ENCODE measurements at places on chromosomes 6 and 20.

DNA sequence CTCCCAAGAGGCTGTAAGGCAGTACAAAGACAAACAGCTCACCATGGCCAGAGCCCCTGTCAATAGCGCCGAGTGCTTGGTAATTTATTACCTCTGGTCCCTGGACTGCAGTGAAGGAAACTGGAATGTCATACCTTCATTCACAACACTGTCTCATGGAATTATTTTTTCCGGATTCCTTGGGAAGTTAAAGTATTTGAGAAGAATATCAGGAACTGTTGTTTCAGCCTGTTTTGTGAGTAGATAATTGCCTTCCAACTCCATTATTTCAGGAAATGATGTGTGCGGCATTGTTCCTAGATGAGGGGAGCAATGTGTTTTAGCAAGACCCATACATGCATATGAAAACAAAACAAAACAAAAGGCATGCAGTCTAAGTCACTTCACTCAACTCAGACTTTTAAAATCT lies 64.0 kb downstream of the BLOC1S5 start:
- DNase-seq = no peak

DNA sequence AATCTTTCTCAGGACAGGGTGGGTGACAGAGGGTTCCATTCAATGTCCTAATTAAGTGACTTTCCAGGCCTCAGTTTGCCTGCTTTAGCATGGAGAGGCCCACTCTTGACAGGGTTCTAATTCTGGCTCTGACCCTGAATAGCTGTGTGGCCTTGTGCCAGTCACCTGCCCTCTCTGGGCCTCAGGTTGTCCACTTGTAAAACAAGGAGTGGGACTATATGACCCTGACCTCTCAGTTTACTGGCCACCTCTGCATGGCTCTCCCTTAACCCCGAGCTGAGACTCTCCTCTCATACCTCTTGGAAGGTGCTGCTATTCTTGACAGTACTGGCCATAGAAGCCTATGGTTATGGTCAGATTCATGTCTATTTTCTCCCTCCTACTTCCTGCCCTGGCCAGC lies 44.1 kb upstream of the MLN start:
- DNase-seq = no peak

DNA sequence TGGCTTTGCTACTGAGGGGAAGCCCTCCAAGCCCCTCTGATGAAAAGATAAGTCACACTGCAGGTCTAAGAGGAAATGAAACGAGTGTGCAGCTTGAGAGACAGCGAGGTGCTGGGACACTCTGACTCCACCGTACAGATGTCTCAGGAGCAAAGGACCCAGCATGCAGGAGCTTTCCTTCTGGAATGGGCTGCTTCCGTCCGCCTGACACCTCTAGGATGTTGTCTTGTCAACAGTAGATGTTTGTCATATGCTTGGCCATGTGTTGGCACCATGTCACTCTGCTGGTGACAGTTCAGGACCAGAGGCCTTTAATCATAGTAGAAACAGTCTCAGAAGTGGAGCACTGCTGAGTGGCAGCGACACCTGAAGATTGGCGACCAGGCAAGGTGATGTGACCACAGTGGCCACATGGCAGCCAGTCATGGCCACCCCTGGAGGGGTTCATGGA lies 46.7 kb downstream of the SLC24A3 start:
- no peak for DNase-seq

DNA sequence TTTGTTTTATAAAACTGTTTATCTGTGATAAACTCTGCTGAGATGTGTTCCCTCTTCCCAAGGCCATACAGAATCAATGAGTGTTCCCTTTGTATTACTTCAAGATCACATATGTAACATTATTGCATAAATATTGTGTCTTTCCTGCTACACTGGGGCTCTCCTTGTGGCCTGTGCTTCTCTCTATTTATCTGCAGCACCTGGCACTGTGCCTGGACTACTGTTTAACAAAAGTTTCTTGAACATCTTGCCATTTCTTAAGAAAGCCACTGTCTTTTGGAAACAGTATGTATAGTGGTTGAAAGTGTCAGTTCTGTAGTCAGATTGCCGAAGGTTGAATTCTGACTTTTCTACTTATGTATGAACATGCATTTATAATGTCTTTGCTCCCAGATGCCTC lies 169.0 kb upstream of the SCGN start:
- no peak for DNase-seq

DNA sequence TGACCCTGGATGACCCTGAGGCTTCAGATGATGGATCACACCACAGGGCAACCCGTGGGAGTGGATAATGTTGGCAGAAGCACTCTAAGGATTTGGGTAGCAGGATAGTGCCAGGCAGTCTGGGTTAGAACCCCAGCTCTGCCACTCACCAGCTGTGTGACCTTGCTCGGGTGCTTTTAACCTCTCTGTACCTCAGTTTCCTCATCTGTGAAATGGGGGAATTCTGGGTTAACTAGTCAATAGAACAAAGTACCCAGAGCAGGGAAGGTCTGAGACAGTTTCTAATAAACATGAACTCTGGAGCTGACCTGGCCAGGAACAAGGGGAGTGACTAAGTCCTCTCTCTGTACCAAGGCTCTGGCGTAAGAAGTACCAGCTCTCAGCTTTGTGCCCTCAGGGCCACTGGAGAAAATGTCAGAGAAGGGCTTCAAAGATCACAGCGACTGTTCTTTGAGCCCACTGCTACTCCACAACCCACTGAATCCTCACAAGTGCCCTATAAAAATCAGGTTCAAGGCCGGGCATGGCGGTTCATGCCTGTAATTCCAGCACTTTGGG lies 14.7 kb upstream of the NOL4L start:
- no peak for DNase-seq

GRCh38 chr20:46119028-46119546 lies 973 bp downstream of the CD40 start:
- no peak for DNase-seq

DNA sequence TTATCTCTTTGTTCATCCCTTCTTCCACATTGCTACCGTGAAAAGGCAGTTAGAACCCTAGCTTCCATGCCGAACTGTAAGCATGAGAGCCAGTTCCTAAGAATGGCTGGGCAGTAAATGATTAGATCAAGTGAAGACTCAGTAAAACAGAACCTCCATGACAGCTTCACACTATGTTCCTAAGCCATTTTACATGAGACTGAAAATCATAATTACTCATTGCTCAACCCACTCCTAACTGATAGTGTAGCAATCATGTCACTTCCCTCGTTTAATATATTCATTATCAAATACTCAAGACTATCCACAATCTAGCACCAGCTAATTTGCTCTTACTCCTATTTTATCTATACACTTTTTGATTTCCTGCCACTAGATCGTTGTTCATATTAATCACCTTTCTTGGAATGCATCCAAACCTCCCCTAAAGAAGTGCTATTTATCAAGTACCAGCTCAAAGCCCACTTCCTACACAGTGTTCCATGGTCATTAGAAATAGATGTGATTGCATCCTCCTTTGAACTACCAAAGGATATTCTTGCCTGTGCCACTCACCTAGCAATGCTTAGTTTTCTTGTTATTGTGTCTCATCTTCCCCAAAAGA lies 6.0 kb downstream of the TMEM30A start:
- DNase-seq = no peak

- no peak for DNase-seq
These were observed 500.4 kb upstream of the SULF2 start for GRCh38 chr20:48285656-48286055.

DNA sequence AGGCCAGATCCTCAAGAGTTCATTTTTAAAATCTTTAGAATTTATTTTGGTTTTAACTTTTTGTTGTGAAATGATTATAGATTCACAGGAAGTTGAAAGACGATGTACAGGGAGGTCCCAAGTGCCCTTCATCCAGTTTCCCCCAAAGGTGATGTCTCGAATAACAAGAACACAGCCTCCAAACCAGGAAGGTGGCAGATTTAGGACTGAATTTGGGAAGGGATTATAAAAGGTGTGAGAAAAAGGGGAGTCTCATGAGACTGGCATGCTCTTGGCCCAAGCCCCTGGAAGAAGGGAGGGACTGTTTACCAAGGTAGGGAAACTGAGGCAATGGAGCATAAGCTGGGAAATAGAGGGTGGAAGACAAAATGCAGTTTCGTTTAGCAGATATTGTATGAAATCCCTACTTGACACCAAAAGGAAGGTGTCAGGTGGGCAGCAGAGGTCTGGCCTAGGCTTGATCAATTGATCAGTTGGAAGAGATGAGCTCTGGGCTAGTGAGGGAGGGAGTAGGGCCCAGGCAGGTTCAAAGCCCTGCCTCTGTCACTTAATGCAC lies 81.2 kb downstream of the BMP7 start:
- DNase-seq = no peak

- no peak for DNase-seq
These were observed 488.2 kb downstream of the PRKN start for GRCh38 chr6:162239330-162239729.

GRCh38 chr6:123462152-123462551 lies 174.6 kb downstream of the TRDN start:
- DNase-seq = no peak

- no peak for DNase-seq
These were observed 145.8 kb downstream of the DTNBP1 start for GRCh38 chr6:15516923-15517560.

- DNase-seq = no peak
These were observed 48.6 kb downstream of the NEDD9 start for GRCh38 chr6:11183761-11184362.

DNA sequence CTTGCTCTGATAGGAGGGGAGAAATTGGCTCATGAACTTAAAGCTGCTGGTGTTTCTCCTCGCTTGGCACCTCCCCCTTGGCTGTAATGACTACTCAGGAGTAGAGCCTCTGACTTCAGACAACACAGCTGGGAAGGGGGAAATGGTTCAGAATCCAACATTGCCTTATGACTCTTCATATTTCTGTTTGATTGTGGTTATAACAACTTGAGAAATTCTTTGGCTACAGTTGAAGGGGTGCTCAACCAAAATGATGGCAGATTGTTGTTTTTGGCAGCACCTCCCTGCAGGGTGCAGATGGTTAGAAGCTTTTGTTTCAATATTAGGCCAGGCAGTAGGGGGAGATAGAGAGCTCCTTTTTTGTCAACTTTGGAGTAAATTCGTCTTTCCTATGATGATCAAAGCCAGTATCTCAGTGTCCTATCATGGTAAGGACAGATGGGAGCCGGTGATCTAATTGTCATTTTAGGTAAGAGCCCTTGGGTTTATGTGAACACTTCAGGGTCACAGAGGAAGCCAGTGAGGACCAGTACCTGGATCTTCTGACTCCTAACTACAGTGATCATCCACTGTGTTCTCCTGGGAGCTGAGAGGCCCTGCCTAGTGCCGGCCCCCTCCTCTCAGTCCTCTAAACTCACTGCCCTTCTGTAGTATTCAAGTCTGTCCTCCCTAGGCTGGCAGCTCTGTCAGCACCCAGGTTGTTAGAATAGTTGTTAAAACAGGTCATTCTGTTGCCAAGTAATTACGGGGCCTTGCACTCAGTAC lies 39.9 kb downstream of the RPRD1B start:
- DNase-seq = no peak

DNA sequence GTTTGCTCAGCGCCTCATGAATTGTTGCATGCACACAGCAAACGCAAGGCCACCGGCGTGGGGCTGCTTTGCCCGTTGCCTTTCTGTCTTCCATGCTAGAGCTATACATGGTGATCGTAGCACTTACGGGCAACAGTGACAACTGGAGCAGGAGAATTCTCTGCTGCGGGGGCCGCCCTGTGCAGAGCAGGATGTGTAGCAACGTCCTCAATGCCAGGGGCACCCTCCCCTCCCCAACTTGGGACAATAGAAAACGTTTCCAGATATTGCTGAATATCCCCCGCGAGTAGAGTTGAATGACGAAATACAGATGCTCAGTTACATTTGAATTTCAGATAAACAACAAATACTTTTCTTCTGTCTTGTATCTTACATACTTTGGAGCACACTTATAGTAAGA lies 198.7 kb downstream of the TFAP2C start:
- DNase-seq = no peak

DNA sequence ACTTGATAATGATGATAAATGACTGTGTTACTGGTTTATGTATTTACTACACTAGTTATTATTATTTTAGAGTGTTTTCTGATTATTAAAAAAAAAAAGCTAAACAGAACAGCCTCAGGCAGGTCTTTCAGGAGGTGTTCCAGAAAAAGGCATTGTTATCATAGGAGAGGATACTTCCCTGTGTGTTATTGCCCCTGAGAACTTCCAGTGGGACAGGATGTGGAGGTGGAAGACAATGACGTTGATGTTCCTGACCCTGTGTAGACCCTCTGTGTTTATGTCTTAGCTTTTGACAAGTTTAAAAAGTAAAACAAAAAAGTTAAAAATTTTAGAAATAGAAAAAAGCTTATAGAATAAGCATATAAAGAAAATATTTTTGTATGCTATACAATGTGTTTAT lies 49.1 kb downstream of the NCOA7 start:
- DNase-seq = no peak

- DNase-seq = no peak
These were observed 1.0 kb downstream of the SIM1 start for GRCh38 chr6:100463630-100464161.

DNA sequence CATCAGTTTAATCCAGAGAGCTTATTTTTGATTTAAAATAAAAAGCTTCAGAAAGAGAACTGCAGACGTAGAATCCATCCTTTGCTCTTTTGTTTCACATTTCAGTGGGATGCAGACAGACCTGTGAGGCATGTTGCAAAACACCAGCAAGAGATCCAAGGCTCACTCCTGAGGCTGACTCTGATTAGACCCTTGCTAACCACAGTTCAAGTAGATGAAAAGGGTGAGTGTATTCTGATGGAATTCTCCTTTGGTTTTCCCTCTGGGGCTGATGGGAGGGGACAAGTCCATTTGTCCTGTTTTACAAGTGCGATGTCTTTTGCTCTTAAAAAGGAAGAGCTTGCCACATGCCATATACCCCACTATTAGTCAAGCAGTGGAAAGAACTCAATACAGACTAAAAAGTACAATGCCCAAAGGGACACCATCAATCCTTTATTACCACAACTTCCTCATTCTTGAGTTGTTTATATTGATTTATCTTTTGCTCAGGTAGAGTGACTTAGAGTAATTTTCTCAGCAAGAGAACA lies 772.7 kb downstream of the MAFB start:
- DNase-seq = no peak

DNA sequence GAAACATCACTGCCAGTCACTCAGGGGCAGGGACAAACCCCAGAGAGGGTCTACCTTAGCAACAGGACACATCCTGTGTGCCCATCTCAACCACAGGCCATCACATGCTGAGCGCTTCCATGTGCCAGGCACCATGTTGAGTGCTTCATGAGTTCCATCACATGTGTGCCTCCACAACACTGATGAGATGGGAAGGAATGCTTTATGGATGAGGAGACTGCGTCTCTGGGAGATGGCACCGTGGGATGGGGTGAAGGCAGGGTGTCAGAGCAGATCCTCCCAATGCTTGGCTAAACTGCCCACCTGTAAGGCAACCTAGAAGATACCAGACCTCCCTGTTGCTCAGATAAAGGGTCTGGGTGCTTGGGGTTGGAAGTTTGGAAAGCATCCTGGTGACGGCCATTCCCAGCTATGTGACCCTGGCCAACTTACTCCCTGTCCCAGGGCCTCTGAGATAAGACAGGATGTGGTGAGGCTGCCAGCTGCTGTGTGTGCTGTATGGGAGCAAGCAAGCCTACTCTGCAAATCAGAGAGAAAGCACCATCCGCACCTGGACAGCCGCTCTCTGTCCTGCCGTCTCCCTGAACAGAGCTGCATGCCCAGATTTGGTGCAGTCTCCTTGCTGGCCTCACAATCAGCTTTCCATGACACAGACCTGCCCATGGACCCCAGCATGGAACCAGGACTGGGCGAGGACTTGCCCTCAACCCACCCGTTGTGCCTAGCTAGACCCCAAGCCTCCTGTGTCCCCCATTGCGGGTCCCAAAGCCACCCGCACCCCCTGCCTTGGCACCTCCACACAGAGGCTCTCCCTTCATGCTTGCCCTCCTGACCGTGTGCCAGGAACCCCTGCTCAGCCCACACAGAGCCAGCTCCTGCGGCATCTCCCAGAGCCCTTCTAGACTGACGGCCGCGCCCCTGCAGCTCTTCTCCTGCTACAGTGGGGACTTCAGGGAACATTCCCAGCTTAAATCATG lies 143.7 kb downstream of the SYNDIG1 start:
- no peak for DNase-seq

All from activated T-cell treated with anti-CD3 and anti-CD28 coated beads for 4 hours (primary cell).